NCI-H748 treated with DMSO at 0.1 percent for 48 hours (cell line): ENCODE measurements at places on chromosomes 1 and 21.

GRCh38 chr1:245541369-245541768 is 386.6 kb downstream of the KIF26B start:
- no peak for DNase-seq

DNA sequence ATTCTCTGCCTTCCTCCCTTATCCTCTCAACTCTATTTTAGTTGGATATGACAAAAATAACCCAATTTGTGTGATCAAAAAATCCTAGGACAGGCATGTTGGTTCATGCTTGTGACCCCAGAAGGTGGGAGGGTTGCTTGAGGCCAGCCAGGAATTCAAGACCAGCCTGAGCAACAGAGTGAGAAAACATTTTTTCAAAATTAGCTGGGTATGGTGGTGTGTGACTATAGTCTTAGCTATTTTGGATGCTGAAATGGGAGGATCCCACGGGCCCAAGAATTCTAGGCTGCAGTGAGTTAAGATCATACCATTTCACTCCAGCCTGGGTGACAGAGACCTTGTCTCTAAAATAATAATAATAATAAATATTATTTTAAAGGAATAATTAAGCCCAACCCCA is 1383.1 kb upstream of the ADGRL2 start:
- DNase-seq: no peak

- DNase-seq: no peak
Observed at GRCh38 chr21:44695641-44696040, 1.3 kb upstream of the KRTAP10-12 start.

DNA sequence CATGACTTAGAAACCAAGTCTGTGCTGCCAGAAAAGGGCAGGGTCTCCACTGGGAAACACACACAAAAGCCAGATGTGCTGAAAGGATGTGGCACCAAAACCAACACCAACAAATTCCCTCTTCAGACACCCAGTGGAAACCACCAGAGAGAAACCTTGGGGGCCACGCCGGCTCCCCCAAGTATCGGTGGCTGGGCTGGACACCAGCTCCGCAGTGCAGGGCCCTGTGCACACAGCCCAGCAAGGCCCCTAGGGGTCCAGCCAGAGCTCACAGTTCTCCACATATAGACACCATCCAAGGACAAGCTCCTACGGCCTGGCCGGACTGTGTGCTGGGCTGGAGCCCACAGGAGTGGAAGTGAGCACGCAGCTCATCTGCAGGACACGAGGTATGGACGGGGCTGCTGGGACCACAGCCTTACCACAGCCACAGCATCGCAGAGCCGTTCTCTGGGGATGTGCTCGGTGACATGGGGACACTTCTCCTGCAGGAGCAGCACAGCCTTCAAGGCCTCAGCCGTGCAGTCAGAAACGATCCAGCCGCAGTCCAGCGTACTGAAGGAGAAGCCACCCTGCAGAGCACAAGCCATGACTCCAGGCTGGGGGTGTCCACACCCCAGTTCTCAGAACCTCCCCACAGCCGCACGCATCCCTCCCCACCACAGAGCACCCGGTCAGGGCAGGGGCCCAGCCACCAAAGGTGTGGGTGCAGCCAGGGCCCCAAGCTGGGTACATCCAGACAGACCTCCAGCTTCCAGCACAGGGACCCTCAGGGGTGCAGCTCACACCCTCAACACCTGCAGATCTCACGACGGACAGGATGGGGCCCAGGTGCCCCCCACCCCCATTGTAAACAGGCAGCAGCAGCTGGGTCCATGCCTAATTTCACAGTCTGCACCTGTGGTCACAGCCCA is 21.3 kb downstream of the LSS start:
- no peak for DNase-seq

DNA sequence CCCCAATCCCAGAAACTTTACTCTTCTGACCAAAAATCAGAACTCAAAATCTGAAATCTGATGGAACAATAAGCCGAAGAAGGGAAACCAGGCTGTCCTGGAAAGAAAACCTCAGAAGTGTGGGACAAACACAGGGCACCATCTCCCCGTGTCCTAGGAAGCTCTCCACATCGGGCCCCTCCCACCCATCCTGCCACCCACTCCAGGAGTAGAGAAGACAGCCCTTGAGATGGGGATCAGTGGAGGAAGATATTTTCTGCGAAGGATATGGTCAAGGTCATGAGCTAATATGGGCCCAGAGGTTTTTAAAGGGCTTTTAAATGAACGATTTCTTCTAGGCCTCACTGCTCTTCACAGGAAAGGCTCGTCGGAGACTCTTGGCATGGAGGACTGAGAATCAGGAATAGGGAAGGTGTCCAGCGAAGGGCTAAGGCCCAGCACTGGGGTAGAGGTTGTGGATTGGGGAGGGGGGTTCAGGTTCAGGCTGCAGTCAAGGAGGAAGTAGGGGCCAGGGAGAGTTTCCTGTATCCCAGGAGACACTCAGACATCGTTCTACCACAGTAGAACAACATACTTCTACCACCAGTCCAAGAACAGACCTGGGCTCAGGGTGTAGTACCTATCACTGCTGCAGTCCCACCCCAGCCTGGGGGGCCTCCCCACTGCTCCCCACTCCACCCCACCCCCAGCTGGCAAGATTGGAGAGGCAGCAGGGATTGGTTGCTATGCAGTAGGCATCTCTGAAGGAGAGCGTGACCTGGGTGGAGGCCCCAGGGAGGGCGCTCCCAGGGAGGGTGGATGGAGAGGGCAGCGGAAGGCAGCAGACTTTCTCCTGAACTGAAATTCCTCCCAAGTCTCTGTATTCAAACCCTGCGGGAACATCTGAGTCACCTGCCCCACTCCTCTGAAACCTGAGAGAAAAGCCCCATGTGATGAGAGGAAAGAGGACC is 1.2 kb upstream of the S100A5 start:
- DNase-seq: no peak

DNA sequence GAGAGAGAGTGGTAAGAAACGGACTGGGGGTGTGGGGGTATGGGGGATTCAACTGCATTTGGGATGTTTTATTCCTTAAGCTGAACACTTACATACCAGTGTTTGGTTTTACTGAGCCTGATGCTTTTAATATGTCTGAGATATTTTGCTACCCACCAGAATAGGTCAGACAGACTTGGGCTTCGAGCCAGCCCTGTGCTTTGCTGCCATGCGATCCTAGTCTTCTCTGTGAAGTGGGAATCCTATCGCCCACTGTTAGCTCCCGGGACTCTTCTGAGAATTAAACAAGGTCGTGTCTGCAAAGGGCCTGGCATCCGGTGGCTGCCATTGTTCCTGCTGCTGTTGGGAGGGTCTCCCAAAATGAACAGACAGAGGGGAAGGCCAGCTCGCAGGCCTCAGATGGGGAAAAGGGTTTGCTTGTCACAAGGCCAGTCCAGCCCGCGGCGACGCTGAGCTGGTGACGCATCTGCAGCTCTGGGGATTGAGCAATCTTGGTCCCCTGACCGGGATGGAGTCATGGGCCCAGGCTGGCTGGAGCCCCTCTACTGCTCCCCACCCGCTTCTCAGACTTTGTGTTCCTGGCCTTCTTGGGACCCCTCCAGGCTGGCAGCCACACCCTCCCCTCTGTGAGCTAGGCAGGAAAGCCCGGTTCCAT is 26.9 kb upstream of the ECE1 start:
- DNase-seq: no peak
